ENCODE measurements at places on chromosomes 5 and 9.

GRCh38 chr5:137182576-137182975 is 316.6 kb downstream of the SPOCK1 start:
- no peak for DNase-seq

DNA sequence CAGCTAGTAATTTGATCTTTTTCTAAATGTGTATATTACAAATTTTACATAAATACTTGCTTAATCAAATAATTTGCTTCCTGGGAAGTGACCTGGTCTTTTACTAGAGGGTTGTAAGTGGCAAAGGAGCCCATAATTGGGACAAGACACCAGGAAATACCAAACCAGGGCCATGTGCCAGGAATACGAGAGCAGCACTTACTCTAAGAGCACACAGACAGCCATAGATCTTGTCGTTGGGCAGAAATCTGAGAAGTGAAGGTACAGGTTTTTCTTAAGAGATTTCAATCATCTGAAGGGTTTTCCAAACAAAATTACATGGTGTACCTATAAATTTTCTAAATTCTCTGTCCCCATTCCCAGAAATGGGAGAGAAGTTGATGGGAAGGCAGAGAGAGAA is 179.3 kb downstream of the HINT1 start:
- DNase-seq: no peak

DNA sequence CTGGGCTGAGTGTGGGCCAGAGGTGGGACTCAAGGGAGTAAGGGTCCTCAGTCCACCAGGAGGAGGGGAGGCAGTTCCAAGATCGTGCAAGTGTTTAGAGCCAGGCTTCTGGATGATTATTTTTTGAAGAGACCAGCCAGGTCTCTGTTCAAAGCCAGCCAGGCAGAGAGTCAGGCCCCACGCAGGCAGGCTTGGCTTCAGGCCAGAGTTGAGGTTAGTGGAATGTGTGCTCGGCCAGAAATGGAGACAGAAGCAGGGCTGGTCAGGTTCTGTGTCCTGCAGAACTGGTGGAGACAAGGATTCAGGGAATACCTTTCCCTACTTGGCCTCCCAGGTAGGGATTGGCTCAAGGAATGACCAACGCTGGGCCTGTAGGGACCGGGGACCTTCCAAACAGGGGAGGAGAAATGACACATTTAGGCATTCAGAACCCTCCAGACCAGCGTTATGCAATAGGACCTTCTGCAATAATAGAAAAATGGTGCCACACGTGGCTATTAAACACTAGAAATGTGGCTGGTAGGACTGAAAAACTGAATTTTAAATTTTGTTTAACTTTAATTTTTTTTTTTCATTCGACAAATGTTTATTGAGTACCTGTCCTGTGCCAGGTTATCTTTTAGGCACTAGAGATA is 106.2 kb downstream of the CMYA5 start:
- peak; percentile 75 for DNase-seq

DNA sequence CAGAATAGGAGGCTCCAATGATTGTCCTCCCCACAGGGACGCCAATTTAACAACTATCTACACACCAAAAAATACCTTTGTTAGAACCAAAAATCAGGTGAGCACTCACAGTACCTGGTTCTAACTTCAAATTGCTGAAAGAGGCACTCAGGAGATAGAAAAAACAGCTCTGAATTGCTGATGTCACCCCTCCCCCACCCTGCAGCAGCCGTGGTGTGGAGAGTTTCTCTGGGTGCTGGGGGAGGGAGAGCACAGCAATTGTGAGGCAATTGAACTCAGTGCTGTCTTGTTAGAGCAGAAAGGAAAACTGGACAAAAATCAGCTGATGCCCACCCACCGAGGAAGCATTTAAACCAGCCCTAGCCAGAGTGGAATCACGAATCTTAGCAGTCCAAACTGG is 41.8 kb downstream of the TNFSF8 start:
- DNase-seq: no peak

DNA sequence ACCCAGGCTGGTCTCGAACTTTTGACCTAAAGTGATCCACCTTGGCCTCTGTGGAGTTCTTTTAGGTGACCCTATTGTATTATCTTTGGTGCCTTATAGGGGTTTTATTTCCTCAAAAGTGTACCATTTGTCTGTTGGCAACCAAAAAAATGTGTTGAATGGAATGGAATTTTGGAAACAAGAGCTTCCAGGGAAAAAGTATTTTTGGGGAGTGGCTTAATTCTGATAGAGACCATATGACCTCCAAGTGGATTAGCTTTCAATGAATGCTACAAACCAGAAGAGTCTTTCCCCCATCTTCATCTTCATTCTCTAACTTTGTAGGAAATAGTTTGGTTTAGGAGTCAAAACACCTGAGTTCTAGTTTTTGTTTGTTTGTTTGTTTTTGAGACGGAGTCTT is 3.4 kb upstream of the OGN start:
- DNase-seq: no peak

- no peak for DNase-seq
These were observed 1.5 kb upstream of the PTPRD start for GRCh38 chr9:10614196-10614800.

DNA sequence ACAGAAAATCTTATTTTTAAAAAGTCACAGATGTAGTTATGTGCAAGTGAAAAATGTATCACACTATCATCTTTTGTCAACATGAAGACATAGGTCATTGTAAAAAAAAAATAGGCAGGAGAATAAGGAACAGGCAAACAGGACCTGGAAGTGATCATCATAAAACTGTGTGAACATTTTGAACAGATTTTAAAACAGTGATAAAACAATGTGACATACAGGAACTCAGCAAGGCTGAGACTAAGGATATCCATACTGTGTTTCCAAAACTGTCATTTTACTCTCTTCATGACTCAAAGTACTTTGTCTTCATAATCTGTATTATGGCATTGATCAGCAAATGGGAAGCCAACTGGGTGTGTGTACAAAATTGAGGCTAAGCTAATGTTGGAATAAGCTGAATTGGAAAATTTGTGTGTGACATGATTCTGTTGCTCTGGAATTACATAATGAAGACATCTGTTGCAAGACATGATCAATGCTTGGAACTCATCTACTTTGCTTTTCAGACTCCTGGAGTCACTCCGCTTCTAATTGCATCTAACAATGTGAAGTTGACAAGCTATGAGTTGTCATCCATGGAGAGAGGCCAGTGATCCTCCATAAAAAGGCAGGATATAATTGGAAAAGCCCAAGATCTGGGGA is 978.7 kb upstream of the NUDT12 start:
- no peak for DNase-seq

- DNase-seq: no peak
These were observed 49.9 kb upstream of the DAPK1 start for GRCh38 chr9:87447547-87448432.

- DNase-seq: no peak
These were observed 188.1 kb upstream of the DMRT1 start for GRCh38 chr9:653421-653820.

GRCh38 chr9:86713470-86713869 is 233.8 kb downstream of the GAS1 start:
- DNase-seq: peak; percentile 11

DNA sequence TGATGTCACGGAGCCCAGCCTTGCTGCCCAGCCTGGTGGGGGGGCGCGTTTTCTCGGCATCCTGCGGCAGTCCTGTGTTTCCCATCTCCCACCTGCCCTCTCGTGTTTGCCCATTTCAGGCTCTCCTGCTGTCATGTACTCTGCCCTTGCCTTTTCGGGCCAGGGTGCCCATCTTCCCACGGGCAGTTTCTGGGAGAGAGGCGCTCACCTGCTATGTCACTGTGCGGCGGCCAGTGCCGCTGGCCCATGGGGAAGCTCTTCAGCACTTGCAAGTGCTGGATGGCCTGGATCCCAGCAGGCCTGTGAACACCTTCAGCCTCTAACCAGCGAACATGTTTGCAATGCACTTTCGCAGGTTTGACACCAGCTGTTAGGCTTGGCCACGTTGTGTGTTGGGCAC is 33.5 kb downstream of the SRD5A1 start:
- DNase-seq: no peak

Measured in myocyte (in vitro differentiated cells).